ENCODE measurements at places on chromosomes 12 and 14.

GRCh38 chr12:132638541-132639408 is 20.2 kb downstream of the P2RX2 start:
- no peak for DNase-seq

DNA sequence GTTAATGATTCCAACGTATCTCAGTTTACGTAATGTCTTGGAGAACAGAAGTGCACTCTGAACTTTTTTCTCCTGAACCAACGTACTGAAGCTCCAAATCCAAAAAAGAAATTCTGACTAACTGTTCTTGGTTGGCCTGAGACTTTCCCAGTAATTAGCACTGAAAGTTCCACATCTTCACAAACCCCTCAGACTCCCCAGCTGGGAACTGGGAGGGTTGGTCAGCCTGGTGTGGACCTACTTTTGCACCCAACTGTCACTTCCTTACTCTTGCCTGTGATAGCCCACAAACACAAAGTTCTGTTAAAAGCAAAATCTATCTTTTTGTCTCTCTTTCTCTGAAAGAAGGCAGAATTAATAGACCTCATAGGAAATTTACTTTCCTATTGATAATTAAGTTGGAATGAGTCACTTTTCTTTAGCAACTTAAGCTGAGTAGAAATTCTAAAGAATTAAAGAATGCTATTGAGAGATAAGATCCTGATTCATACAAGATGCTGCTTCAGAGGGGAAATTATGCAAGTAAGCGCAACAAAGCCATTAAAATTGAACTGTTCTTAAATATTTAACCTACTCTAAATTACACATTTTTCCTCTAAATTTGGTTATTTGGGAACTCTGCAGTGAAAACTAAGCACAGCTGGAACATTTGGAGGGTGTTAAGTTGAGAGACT is 155.0 kb downstream of the EPS8 start:
- no peak for DNase-seq

DNA sequence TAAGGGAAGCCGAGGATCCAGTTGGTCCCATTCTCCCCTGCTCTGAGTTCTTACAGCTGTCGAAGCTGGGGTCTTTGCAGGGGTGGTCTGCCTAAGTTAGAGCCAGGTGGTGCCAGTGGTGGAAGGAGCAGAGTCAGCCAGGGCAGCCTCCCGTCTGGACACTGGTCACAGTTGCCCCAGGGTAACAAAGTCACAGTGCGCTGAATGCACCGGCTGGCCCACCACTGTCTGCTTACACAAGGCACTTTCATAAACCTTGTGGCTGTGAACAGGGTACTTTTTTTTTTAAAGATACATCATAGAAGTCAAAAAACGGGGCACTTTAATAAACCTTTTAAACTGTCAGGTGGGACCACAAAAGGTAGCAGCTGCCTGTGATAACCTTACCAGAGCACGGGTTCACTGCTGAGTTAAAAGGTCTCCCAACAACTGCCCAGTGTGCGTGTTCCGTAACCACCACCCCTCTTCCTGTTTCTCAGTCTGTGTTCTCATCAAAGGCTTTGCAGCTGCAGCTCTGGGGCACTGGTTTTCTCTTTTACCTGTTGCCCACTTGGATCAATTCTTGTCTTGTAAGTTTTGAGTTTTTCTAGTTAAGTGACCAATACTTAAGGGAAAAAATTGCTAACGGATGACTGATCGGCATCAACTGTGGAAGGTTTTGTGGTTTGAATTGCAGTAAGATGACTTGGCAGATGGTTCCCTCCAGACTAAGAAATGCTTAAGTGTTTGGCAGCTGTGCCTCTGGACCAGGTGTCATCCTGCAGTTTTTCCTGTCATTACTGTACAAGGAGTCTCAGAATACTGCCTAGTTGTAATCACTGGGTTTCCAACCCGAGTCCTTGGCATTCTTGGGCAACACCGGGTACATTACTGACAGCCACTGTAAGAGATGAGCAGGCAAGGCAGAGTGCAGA is 55.9 kb downstream of the DYNC1H1 start:
- DNase-seq = no peak

DNA sequence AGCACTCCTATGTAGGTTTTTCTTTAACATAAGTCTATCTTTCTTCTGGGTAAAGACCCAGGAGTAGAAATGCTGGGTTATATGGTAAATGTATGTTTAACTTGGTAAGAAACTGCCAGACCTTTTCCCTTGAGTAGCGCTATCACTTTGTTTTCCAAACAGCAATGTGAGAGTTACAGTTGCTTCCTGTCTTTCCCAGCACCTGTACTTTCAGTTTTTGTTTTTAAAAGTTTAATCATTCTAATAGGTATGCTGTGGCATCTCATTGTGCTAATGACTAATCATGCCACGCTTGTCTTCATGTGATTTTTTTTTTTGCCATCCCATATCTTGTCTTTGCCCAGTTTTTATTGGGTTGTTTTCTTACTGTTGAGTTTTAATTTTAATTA is 28.1 kb downstream of the GIT2 start:
- DNase-seq = peak; percentile 16

GRCh38 chr12:27971121-27971489 is 1.4 kb downstream of the PTHLH start:
- DNase-seq = no peak
